SK-N-SH (cell line): ENCODE measurements at places on chromosomes 4 and X. TPM values are rescaled to one million over a fixed set of nuclear protein-coding genes. Genes with fewer than 3 reads are reported as not detected.

GRCh38 chr4:116881077-116881476, 204.3 kb downstream of the TRAM1L1 start:
- H3K27me3 ChIP-seq, result no peaks in the 10 kb centered on the region
- H3K36me3 ChIP-seq, result no peaks in the 10 kb centered on the region
- no peaks in the 10 kb centered on the region for H3K4me1 ChIP-seq
- DNase-seq, result no peak
- no peak overlapping the region for H3K4me3 ChIP-seq

- H3K36me3 ChIP-seq, result no peaks in the 10 kb centered on the region
- H3K4me1 ChIP-seq, result peaks cover 3% of the 10 kb centered on the region; the same call in 1 of the 2 replicates
- H3K27ac ChIP-seq, result no peak overlapping the region
- no peak for DNase-seq
Observed at GRCh38 chrX:43702079-43702524, 46.0 kb downstream of the MAOA start.

DNA sequence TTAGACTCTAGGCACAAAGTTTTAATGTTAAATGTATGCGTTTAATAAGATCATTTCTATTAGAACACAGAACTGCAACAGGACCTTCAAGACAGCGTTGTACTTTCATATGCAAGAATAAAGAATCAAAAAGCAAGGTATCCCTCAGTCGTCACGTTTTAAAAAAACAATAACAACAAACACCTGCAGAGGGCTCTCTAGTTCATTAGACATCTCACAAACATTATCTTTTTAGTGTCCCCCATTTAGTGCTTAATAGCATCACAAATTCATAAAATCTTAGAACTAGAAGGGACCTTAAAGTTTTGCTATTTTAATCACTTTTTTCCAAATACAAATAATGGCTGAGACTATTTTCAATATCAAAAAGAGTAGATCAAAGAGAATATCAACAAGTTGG, 236.6 kb downstream of the DCHS2 start:
- H3K27ac ChIP-seq, result no peak overlapping the region
- DNase-seq, result no peak
- H3K4me3 ChIP-seq, result no peak overlapping the region
- H3K4me1 ChIP-seq, result no peaks in the 10 kb centered on the region
- H3K27me3 ChIP-seq, result no peaks in the 10 kb centered on the region

- no peaks in the 10 kb centered on the region for H3K4me1 ChIP-seq
- H3K36me3 ChIP-seq, result no peaks in the 10 kb centered on the region
- no peak for DNase-seq
- no peak overlapping the region for H3K4me3 ChIP-seq
Observed at GRCh38 chrX:7389576-7389975, 241.6 kb upstream of the PUDP start.

- no peak for DNase-seq
- no peaks in the 10 kb centered on the region for H3K36me3 ChIP-seq
- no peaks in the 10 kb centered on the region for H3K4me1 ChIP-seq
- H3K27ac ChIP-seq, result peak overlapping the region; percentile 36
Observed at GRCh38 chrX:41384051-41384705, 50.2 kb downstream of the DDX3X start.

GRCh38 chrX:47217121-47217851, 1.2 kb upstream of the CDK16 start:
- peak overlapping the region; percentile 23 for H3K4me3 ChIP-seq
- H3K27me3 ChIP-seq, result no peaks in the 10 kb centered on the region
- peaks cover 7% of the 10 kb centered on the region for H3K4me1 ChIP-seq
- H3K36me3 ChIP-seq, result peaks cover 21% of the 10 kb centered on the region
- H3K27ac ChIP-seq, result peak overlapping the region; percentile 84

DNA sequence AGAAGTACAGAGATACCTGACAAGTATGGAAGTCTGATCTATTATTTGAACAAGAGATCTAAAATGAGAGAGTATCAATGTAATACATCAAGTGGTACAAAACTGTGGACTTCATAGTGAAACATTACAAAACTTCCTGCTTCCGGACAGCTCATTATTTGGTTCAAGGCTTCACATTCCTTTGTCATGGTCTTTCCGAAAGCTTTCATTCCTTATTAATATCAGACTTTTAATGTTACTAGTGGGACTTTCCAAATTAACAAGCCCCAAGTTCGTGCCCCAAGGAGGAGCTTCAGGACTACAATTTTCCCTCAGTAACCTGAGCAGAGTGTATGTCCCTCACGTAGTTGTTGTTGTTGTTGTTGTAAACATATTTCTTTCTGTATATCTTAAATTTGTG, 1.2 kb downstream of the CHIC2 start:
- peaks cover 23% of the 10 kb centered on the region for H3K4me1 ChIP-seq
- DNase-seq, result no peak
- no peaks in the 10 kb centered on the region for H3K27me3 ChIP-seq
- H3K27ac ChIP-seq, result peak overlapping the region; percentile 93
- peaks cover 26% of the 10 kb centered on the region for H3K36me3 ChIP-seq
- peak overlapping the region; percentile 97 for H3K4me3 ChIP-seq

- H3K27ac ChIP-seq, result no peak overlapping the region
- H3K4me3 ChIP-seq, result no peak overlapping the region
- H3K36me3 ChIP-seq, result no peaks in the 10 kb centered on the region
- DNase-seq, result no peak
Observed at GRCh38 chr4:125956276-125956675, 641.5 kb downstream of the FAT4 start.

- DNase-seq, result no peak
- H3K27ac ChIP-seq, result no peak overlapping the region
- peaks cover 33% of the 10 kb centered on the region for H3K36me3 ChIP-seq
- no peaks in the 10 kb centered on the region for H3K27me3 ChIP-seq
- no peaks in the 10 kb centered on the region; the same call in 1 of the 2 replicates for H3K4me1 ChIP-seq
- H3K4me3 ChIP-seq, result no peak overlapping the region
Observed at GRCh38 chr4:169593050-169593560, 19.3 kb downstream of the NEK1 start.

Gene SSX4B
- polyA plus RNA-seq, result not detected in 2 replicates

Gene ZXDB
- 1.7 and 2.1 TPM in 2 replicates for polyA plus RNA-seq

Gene OTC
- not detected in 2 replicates for polyA plus RNA-seq

Gene KCND1
- polyA plus RNA-seq, result 0.99 and 1.2 TPM in 2 replicates

Gene HERC6
- 1.6 and 1.7 TPM in 2 replicates for polyA plus RNA-seq

Gene AMTN
- polyA plus RNA-seq, result not detected in 2 replicates

Gene NAA11
- polyA plus RNA-seq, result not detected in 2 replicates

Gene MAGEA10
- 49.8 and 74.0 TPM in 2 replicates for polyA plus RNA-seq
